NCI-H1694 (cell line): ENCODE measurements at places on chromosomes 6 and 20.

DNA sequence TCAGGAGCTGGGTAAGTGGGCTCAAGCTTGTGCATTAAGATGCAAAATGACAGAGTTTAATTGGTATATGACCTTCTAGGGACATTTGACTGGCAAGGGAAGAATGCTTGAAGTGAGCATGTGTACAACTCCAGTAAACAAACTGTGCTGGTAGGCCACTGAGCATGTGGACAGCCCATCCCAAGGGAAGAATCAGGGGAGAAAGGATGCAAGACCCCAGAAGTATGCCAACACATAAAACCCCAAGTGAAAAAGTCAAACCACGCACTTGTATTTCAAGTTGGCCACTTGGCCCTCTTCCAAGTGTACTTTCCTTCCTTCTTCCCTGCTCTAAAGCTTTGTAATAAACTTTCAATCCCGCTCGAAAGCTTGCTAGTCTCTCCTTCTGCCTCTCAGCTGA is 10.4 kb upstream of the THBD start:
- DNase-seq: no peak

GRCh38 chr6:33583591-33584155 is 3.6 kb upstream of the BAK1 start:
- DNase-seq: peak; percentile 62

- DNase-seq: no peak
These were observed 187.6 kb upstream of the QKI start for GRCh38 chr6:163226836-163227485.

DNA sequence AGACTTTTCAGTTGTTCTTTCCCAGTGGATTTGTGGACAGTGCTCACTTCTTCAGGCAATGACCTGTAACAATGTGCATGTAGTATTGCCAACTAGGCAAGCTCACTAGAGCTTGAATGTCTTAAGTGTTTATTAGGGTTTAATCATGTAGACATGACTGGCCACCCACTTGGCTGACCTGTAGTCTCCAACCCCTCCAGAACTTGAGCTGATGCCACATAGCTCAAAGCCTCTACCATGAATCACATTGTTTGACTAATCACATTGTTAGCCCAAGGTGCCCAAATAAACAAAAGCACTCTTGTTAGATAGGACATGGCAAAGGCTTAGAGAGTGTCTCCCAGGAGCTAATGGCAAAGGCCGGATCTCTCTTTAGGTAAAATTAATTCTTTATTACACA is 272.7 kb downstream of the GRIK2 start:
- DNase-seq: no peak

GRCh38 chr6:133001040-133001565 is 186.7 kb downstream of the RPS12 start:
- DNase-seq: no peak

DNA sequence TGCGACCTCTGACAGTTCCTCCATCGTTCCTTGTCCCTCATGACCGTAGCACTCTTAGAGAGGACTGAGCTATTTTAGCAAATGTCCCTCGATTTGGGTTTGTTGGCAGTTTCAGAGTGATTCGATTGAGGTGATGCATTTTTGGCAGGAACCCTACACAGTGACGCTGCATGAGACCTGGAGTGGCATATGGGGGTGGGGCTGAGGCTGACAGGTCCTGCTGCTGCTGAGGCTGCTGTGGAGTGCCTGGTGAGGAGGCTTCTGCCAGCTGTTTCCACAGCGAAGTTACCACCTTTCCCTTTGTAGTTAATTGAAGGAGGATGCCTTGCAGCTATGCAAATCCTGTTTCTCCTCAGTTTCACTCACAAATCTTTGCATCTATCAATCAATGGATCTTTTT is 19.8 kb downstream of the PXDC1 start:
- no peak for DNase-seq

GRCh38 chr6:130558131-130558530 is 192.3 kb downstream of the TMEM200A start:
- DNase-seq: no peak

DNA sequence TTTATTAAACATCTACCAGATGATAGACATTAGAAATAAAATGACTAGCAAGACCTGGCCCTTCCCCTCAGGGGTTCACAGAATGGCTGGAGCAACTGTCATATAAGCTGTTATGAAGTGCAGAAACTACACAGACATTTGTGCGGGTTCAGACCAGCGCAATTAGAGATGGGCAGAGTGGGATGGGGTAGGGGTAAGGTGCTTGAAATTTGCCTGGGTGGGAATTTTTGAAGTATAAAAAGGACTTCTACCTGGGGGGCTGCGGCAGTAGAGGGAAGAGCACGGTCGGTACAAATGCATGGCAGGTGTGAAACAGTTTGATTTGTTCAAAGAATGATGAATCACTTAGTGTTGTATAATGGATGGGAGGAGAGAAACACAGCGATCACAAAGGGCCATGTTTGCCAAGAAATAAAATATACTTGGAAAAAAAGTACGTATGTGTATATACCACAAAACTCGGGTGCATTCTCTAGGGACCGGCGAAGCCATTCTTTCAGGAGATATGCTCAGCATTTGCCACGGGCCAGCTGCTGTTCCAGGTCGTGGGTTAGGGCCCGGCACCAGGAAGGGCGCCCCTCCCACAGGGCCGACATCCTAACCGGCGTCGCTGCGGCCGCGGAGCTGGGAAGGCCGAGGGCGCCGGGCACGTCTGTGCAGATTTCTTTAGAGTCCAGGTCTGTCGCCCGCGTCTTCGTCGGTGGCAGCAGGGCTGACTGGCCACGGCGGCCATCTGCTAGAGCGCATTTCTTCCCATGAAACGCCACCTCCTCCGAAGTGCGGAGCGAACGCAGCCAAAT is 809 bp upstream of the NOL7 start:
- DNase-seq: peak; percentile 29

- DNase-seq: no peak
These were observed 62.2 kb upstream of the FABP7 start for GRCh38 chr6:122717350-122717749.

GRCh38 chr6:157455731-157456523 is 74.9 kb downstream of the ZDHHC14 start:
- no peak for DNase-seq

- DNase-seq: no peak
These were observed 110.3 kb downstream of the COL19A1 start for GRCh38 chr6:69976591-69977090.

GRCh38 chr6:107869871-107870270 is 45.8 kb upstream of the SCML4 start:
- no peak for DNase-seq

DNA sequence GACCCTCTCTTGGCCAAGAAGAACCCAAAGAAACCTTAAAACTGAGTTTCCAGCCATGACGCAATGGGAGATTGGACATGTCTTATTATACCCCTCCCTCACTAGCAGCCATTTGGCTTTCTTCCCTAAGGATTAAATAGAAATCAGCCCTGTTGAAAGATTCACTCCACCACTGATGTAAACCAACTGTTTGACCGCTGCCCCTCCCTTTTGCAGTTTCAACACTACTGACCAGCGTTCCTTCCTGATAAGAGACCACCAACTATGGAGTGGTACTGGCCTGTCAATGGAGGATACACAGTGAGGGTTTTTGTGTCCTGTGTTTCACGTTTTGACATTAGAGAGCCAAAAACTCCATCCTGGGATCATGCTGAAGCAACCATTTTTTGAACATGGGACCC is 53.2 kb upstream of the CD2AP start:
- DNase-seq: no peak

DNA sequence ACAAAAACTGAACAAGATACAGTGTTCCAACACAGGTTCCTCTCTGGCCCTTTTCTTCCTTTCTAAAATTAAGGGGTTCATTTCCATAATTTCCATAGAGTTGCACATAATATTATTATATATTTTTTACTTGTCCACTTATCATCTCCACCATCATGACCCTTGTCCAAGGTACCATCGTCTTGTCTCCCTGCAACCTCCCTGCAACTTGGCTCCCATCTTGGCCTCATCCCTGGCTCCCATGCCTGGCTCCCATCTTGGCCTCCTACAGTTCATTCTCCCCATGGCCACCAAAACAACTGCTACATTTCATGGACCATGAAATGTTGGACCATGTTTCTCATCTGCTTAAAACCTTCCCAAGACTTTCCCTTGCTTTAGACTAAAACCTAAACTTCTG is 3.1 kb upstream of the KCNB1 start:
- no peak for DNase-seq

- DNase-seq: no peak
These were observed 50.2 kb downstream of the RREB1 start for GRCh38 chr6:7157752-7158616.

DNA sequence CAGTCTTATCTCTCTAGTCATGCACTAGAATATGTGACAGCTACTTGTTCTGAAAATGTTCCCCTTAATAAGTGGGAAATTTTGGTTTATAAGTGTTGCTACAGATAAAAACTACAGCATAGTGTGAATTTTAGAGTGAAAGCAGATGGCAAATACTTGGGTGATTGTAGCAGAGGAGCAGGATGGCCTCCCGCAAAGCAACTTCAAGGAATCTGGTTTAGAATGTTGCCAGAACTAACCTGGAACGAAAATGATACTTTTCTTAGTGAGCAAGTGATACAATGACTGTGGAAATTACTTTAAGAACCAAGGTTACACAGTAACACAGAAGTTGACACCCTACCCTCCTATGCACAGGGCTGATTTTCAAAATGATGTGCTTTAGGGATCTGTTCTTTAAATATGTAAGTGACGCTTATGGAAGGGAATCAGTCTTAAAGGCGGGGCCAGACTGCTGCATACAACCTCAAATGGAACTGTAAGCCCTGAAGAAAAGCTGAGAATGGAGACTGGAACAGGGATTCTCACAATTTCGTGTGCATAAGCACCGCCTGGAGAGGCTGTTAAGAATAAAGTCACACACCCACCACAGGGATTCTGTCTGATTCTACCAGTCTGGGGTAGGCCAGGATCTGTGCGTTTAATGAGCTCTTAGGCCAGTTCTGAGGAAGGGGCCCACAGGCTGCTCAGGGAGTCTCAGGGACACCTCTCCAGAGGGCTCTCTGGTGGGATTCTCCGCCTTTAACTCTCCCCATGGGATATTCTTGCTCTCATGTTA is 97.9 kb downstream of the FYN start:
- DNase-seq: no peak

DNA sequence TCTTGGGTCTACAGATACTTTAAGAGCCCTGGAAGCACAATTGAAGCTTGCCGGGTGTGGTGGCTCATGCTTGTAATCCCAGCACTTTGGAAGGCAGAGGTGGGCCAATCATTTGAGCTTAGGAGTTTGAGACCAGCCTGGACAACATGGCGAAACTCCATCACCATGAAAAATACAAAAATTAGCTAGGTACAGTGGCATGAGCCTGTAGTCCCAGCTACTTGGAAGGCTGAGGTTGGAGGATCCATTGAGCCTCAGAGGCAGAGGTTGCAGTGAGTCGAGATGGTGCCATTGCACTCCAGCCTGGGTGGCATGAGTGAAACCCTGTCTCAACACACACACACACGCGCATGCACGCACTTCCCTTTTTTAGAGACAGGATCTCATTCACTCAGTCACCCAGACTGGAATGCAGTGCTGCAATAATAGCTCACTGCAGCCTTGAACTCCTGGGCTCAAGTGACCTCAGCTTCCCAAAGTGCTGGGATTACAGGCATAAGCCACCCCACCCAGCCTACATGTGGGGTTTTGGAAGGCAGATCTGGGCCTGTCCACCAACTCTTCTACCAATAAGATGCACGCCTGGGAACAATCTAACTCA is 182.5 kb upstream of the JARID2 start:
- DNase-seq: no peak

DNA sequence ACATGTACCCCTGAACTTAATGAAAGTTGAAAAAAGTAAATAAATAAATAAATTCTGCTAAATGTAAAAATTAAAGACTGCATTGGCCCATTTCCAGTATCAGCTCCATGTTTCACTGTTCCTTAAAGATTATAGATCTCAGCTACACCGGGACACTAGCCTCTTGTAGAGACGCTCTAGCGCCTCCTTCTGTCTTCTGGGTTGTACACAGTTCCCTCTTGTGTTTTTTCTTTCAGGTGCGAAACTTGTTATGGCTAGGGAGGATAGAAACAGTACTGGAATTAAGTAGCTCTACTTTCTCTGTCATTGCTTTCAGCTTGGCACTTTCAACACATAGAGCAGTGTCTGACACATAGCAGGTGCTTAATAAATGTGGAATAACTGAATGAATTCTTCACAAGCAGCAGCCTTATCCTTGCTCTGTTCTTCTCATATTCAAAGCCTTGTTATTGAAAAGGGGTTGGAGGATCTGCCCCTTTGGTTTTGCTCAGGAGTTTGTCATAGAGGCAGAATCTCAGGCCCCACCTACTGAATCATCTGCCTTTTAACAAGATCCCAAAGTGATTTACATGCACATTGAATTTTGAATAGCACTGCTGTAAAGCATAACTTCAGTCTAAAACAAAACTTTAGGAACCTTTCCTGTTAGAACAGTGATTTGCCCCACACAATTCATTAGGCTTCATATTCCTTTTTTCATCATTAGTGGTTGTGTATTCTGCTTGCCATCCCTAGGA is 92.3 kb downstream of the FIG4 start:
- no peak for DNase-seq

- no peak for DNase-seq
These were observed 114.5 kb downstream of the SLC22A3 start for GRCh38 chr6:160462551-160463109.

GRCh38 chr20:31712564-31713311 is 9.9 kb downstream of the BCL2L1 start:
- no peak for DNase-seq

DNA sequence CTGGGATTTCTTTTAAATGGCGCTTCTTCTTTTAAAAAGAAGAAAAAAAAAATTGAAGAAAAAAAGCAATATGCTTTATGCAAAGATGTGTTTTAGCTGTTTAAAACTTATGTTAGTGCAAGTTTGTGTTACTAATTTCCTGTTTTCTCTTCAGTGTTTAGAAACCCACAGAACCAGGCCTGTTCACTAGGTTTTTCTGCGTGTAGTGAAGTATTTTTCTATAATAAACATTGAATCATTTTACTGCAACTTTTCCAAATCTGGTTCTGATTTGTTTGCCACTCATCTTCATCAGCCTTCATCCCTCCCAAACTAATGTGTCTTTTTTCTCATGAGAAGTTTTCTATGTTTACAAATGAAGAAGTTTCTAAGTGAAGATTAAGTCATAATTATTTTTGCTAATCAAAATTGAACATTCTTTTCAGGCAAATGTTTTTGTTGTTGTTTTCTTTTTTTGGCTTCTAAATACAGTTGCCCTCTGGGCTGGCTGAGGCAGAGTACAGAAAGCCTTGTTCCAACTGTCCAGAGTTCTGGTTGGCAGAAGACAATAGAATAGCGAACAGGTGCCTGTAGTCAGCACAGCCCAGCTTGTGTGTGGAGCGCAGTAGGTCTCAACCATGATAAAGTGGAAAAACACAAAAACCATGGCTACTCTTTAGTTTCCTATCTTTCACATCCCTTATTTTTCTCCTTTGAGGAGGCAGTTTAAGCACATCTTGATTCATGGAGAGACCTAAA is 14.5 kb downstream of the ZNF76 start:
- no peak for DNase-seq

DNA sequence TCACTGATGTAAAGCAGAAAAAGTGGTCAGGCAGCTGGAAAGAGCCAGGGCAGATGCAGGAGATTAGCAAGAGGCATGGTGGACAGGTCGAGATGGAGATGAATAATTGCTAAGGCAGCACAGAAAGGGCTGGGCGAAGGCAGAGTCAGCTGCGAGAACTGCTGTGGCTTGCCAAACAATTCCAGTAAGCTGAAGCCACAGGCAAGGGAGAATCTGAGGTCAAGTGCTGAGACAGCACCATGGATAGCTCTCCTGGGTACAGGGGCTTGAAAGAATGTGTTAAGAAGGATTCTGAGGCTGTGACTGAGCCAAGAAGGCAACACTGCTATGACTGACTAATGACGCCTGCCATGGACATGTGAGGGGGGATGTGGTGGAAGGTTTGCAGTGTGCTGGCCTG is 220.8 kb upstream of the FOXA2 start:
- DNase-seq: no peak

GRCh38 chr6:90818163-90818562 is 231.3 kb upstream of the MAP3K7 start:
- DNase-seq: no peak
